ENCODE measurements at places on chromosomes 5 and 9.

GRCh38 chr9:84343111-84343521, 2.6 kb upstream of the SLC28A3 start:
- no peaks in the 10 kb centered on the region for H3K4me1 ChIP-seq
- no peak for DNase-seq
- no peak overlapping the region for H3K4me3 ChIP-seq
- H3K36me3 ChIP-seq = no peaks in the 10 kb centered on the region

DNA sequence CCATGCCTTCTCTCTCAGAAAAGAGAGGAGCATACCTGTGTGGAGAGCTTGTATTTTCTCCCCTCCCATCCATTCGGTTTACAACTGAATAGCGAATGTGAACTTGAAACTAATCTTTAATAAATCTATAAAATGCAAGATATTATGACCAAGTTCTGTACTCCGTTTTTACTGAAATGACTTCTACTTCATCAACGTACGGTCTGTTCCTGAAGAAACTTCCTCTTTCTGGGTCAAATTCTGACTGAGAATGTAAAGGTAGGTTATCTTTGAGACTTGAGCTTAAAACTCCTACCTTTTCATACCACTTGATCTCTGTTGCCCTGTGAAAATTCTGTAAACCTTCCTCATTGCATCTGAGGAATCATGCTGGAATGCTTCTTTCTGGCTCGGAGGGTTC, 4.2 kb upstream of the CTNNAL1 start:
- peaks cover 11% of the 10 kb centered on the region for H3K4me1 ChIP-seq
- no peak overlapping the region for H3K27ac ChIP-seq
- peaks cover 3% of the 10 kb centered on the region for H3K36me3 ChIP-seq
- no peak overlapping the region for H3K4me3 ChIP-seq

DNA sequence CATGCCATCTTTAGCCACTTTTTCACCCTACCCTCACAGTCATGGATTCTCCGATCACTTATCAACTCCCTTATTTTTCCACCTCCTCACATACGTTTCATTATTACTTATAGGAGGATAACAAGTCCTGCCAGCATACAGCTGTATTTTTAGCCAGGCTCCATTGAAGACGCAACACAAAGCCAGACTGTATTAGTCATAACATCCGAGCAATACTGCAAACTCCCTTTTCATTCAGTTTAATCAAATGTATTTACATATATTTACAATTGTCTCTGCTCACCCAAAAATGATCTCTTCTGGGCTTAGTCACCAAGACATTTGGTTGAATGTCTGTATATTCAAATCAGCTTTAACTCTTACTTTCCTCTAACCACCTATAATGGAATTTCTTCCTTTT, 126.4 kb upstream of the PRLR start:
- no peaks in the 10 kb centered on the region for H3K4me1 ChIP-seq
- peaks cover 9% of the 10 kb centered on the region for H3K27me3 ChIP-seq
- no peak for DNase-seq
- H3K36me3 ChIP-seq = no peaks in the 10 kb centered on the region

GRCh38 chr9:122806661-122807060, 6.7 kb downstream of the OR1K1 start:
- DNase-seq = no peak
- H3K27ac ChIP-seq = no peak overlapping the region
- H3K36me3 ChIP-seq = peaks cover 3% of the 10 kb centered on the region
- no peaks in the 10 kb centered on the region for H3K4me1 ChIP-seq
- no peak overlapping the region for H3K4me3 ChIP-seq
- no peaks in the 10 kb centered on the region for H3K27me3 ChIP-seq

DNA sequence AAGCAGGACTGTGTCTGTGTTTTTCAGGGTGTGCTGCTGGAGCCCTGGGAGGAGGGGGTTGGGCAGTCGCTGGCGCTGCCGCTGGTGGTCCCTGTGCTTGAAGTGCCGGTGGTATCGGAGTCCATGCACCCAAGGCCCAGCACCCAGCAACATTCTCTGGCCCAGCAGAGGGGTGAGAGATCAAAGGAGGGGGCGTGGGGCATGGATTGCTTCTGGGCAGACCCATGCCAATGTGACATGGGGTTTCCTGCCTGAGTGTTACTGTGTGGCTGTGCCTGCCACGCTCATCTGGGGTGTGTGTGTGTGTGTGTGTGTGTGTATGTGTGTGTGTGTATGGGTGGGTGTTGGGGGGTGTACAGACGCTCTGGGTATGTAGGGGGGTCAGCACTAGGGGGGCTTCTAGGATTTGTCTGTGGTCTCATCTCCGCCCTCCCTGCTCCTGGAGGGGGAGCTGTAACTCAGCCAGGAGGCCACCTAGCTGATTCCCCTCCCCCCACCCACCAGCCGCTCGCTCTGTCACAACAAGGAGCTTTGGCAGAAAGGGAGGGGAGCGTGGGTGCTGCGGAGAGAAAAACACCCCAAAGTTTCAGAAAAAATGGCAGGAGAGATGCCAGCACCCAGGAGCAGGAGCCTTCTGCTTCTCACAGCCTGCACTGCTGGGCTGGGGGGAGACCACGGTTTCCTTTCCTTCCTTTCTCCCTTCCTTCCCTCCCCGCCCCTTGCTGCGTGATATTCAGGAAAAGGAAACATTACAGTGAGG, 35.9 kb upstream of the HSPA9 start:
- peaks cover 9% of the 10 kb centered on the region for H3K4me1 ChIP-seq
- peak overlapping the region; percentile 16 for H3K4me3 ChIP-seq
- H3K36me3 ChIP-seq = peaks cover 1% of the 10 kb centered on the region
- no peak for DNase-seq
- peaks cover 59% of the 10 kb centered on the region for H3K27me3 ChIP-seq
- H3K27ac ChIP-seq = no peak overlapping the region

GRCh38 chr5:54184806-54185205, 125.6 kb downstream of the ARL15 start:
- no peaks in the 10 kb centered on the region for H3K27me3 ChIP-seq
- no peak for DNase-seq
- no peaks in the 10 kb centered on the region for H3K4me1 ChIP-seq
- H3K4me3 ChIP-seq = no peak overlapping the region
- H3K27ac ChIP-seq = no peak overlapping the region
- no peaks in the 10 kb centered on the region for H3K36me3 ChIP-seq

DNA sequence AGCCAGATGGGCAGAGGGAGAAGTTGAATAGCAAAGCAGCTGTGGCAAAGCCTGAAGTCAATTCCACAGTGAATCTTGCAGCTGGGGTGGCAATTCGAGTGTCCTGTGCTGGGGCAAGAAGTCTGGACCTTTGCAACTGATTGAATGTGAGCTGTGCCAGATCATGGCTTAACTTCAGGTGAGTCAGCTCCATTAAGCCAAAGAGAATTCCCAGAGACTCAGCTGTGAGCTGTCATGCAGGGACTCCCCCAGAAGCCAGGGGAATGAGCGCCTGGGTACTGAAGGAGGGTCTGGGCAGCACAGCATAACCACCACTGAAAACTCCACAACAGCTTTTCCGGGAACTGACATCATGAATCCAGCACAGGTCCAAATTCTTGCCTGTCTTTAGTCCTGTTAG, 153.5 kb upstream of the TRPC7 start:
- H3K27ac ChIP-seq = no peak overlapping the region
- DNase-seq = no peak
- no peak overlapping the region for H3K4me3 ChIP-seq
- H3K4me1 ChIP-seq = peaks cover 4% of the 10 kb centered on the region
- peaks cover 9% of the 10 kb centered on the region for H3K27me3 ChIP-seq

DNA sequence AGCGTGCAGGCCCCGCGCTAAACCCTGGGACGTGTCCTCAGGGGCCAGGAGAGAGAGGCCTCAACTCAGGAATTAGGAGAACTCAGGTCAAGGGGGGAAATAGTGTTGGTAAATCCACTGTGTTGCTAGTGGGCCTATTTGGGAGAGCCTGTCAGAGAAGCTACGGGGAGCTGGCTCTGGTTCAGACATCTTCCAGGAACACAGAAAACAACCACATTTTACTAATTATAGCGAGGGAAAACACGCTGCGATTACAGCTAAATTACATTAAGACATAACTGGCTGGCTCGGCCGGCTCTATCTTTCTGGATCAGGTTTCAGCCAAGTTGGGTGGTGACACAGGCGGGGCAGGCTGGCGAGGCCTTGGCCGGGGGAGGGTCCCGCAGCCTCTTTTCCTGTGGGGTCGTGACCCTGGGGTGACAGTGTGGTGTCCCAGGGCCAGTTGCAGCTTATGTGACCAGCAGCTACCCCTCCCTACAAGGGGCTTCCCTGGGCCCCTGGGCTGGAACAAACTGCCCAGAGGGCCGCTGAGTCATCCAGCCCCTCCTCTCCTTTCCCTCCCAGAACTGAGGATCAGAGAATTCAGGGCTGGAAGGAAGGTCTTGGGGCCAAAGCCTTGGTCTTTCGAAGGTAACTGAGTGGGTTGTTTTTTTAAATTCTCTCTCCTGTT, 75.1 kb downstream of the FGF18 start:
- no peaks in the 10 kb centered on the region for H3K4me1 ChIP-seq
- no peak overlapping the region for H3K4me3 ChIP-seq
- no peak for DNase-seq
- H3K36me3 ChIP-seq = no peaks in the 10 kb centered on the region

- H3K4me1 ChIP-seq = no peaks in the 10 kb centered on the region
- no peak overlapping the region for H3K4me3 ChIP-seq
- no peak overlapping the region for H3K27ac ChIP-seq
- no peaks in the 10 kb centered on the region for H3K27me3 ChIP-seq
Measured at GRCh38 chr9:101727612-101728524, 10.6 kb downstream of the GRIN3A start.

- H3K27ac ChIP-seq = no peak overlapping the region
- DNase-seq = no peak
- no peaks in the 10 kb centered on the region for H3K36me3 ChIP-seq
- H3K4me1 ChIP-seq = peaks cover 16% of the 10 kb centered on the region
- peaks cover 58% of the 10 kb centered on the region for H3K27me3 ChIP-seq
Measured at GRCh38 chr5:54884195-54884536, 101.2 kb downstream of the ESM1 start.

GRCh38 chr5:79630444-79630843, 18.2 kb downstream of the TENT2 start:
- peak overlapping the region; percentile 0 for H3K4me3 ChIP-seq
- peaks cover 34% of the 10 kb centered on the region for H3K36me3 ChIP-seq
- peak overlapping the region; percentile 7 for H3K27ac ChIP-seq
- peaks cover 36% of the 10 kb centered on the region for H3K4me1 ChIP-seq

DNA sequence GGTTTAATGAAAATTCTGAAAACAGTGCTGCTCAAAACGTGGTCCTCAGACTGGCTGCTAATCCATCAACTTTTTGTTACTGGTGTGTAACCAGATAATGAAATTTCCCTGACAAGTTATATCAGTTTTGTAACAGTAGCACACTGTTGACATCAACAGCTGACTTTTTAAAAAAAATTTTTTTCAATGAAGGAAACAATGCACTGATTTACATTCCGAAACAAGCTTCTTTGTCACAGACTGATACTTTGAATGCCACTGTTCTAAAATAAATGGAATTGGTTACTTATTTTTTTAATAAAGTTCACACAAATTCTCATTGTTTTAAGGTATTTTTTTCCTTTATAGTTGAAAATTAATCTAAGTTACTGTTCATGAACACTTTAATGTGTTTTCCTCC, 169.1 kb downstream of the NIPBL start:
- no peaks in the 10 kb centered on the region for H3K4me1 ChIP-seq
- no peak overlapping the region for H3K27ac ChIP-seq
- no peak for DNase-seq
- no peaks in the 10 kb centered on the region for H3K27me3 ChIP-seq
- H3K36me3 ChIP-seq = peaks cover 54% of the 10 kb centered on the region

DNA sequence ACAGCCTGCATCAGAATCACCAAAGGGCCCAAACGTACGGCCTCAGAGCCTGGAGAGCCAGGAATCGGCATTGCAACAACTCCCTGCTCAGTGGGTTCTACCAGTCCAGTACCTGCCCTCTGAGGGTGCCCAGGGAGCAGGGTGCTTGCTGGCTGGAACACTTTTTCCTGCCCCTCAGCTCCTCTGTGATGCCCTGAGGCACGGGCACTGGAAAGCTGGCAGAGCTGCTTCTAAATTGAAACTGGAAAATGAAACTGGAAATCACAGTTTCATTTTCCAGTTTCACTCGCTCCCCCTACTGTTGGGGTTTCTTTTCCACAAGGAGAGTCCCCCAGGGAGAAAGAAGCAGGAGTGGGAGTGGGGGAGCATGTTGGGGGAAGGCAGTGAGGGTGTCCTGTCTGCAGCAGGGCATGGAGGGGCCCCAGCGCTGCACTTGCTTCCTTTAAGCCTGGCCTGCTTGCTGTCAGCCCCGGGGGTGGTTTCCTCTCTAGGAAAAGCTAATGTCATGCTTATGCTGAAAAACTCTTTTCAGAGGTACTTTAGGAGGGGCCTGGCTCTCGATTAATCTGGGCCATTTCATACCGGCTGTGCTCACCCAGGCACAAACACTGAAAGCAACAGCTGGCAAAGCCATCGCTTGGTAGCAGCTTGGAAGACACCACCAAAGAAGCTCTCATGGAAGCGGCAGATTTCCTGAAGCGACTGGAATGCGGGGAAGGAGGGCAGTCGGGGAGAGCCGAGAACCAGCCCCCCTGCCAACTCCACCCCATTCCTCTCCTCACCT, 26.2 kb downstream of the IRF1 start:
- peaks cover 72% of the 10 kb centered on the region for H3K36me3 ChIP-seq
- DNase-seq = no peak
- H3K4me3 ChIP-seq = peak overlapping the region; percentile 77

DNA sequence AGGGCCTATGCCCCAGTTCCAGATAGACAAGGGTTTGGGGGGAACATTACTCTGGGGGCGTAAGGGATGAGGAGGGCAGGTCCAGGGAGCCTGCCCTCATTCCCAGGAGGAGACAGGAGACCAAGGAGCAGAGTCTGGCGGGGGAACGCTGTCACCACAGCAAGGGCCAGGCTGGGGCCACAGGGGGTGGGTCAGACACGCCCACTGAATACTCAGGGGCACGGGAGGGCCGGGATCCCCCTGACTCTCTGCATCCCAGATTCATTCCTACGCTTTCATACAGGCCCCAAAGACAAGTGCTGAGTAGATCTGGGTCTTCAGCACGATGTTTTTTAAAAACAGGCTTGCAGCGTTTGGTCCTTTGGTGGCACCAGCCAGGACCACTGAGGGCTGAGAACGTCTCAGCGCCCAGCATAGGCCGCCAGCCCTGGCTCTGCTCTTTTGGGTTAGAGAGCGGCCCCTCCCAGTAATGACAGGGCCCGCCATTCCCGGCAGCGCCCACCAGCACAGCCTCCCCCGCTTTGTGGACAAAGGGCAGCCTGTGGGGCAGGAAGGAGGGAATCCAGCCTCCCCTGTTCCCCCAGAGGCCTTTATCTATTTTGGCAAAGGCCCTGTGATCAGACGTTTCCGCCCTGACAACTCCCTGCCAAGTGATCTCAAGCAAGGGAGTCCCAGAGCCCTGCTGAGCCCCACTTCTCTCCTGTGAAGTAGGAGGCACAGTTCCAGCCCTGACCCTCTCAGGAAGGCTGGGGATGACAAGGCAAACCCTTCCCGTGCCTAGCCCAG, 24.9 kb downstream of the NEK6 start:
- no peak for DNase-seq
- H3K4me1 ChIP-seq = peaks cover 30% of the 10 kb centered on the region
- no peak overlapping the region for H3K27ac ChIP-seq
- no peaks in the 10 kb centered on the region for H3K27me3 ChIP-seq
- H3K4me3 ChIP-seq = no peak overlapping the region
